Mucosa of gallbladder (tissue), 1 donor: ENCODE measurements at places on chromosomes 6 and 20.

DNA sequence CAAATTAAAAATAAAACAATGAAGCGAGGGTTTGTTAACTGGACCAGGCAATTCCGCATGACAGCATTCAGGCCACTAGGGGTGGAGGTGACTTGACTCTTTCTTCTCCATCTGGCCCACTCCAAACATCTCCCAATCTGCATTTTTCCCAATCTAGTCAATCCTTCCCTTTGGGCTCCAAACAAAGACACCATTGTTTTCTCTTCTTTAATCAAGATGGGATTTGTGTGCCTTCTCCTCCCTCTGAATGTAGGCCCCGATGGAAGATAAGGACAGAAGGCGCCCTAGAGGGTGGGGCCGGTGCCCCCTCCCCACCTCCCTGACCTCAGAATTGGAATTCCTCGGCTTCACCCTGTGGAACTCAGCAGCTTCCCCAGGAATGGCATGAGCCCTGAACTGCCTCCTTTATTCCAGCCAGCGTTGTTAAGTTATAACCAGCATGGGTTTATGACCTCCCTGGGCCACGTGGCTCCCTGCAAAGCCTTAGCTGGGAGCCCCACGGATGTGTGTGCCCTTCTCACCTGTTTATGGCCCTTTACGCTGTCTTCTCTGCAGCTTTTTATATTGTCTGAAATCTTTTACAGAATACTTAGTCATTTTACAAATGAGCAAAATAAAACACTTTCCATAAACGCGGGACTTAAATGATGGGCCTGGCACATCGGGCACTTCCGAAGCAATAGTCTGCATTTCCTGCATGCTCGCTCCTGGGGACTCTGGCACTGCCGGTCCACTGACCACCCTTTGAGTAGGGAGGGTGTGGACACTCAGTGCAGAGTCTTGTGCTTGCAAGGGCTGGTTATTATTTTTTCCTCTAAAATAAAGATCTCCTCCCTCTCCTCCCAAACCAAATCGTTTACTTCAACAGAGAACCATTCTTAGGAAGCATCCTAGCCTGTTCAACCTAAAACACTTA is 24.5 kb downstream of the OVOL2 start:
- no peak for DNase-seq

- DNase-seq = no peak
Observed at GRCh38 chr20:63470410-63470809, 2.0 kb downstream of the KCNQ2 start.

- no peak for DNase-seq
Observed at GRCh38 chr6:45552536-45552935, 174.8 kb upstream of the SUPT3H start.

DNA sequence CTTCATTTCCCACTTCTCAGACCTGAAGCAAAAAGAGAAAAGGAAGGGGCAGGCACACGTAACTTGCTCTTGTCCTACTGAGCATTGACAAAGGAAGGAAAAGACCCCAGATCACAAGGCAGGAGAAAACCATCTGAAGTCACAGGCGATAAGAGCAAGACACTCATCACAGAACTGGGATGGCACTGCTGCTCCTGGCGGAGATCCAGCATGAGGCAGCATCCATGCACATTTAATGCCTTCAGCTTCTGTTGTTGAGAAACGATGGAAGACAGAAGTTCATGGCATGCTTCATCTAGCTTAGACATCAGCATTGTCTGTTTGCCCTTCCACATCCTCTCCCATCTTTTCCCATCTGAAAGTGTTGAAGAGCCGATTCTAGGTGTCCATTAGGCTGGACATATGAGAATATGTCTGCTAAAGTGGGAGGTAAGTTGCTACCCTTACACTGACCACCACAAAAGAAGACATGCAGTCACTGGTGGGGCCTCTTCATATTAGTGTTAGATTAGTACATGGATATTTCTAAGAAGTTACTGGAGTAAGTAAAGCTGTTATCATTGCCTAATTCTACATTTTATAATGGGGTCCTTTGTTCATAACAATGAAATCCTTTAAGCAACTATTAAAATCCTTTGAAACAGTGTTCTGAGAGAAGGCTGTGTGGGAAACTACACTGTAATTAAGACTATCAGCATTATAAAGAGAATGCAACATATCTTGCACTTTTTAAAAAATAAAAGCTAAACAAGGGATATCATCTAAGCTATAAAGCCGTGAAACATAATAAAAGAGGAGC is 618.5 kb downstream of the C6orf118 start:
- DNase-seq = no peak

DNA sequence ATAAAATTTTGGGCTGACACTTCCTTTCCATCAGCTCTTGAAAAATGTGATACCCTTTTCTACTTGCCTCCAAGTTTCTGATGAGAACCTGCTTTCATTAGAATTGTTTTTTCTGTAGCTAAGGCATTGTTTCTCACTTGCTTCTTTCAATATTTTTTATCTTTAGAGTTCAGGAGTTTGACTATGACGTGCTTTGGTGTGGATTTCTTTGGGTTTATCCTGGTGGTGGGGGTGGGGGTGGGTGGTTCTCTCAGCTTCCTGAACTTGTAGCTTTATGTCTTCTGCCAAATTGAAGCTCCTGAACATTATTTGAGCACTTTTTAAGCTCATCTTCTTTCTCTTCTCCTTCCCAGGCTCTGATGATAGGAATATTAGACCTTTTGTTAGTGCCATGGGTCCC is 11.4 kb downstream of the ZNF831 start:
- DNase-seq = no peak

DNA sequence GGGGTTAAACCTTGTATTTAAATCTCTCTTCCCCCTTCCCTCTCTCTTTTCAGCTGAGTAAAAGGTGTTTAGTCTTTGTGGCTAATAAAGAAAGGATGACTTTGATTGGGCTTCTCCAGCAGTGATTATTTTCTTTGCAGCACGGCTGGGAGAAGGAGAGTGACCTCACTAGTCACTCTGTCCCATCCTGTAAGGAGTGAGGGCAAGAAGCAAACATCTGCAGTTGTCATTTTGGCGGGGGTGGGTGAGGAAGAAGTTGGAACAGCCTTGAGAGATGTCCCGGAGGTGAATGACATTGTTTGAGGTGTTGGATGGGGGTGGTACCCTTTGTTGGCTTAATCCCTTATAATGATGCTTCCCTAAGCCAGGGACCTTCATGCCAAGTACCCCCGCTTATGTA is 223.6 kb downstream of the EYA2 start:
- DNase-seq = no peak

- DNase-seq = no peak
Observed at GRCh38 chr20:3908667-3909066, 19.5 kb downstream of the PANK2 start.

- DNase-seq = no peak
Observed at GRCh38 chr6:128067446-128068118, 166.7 kb upstream of the THEMIS start.

- DNase-seq = no peak
Observed at GRCh38 chr6:118502169-118502568, 45.9 kb upstream of the PLN start.

DNA sequence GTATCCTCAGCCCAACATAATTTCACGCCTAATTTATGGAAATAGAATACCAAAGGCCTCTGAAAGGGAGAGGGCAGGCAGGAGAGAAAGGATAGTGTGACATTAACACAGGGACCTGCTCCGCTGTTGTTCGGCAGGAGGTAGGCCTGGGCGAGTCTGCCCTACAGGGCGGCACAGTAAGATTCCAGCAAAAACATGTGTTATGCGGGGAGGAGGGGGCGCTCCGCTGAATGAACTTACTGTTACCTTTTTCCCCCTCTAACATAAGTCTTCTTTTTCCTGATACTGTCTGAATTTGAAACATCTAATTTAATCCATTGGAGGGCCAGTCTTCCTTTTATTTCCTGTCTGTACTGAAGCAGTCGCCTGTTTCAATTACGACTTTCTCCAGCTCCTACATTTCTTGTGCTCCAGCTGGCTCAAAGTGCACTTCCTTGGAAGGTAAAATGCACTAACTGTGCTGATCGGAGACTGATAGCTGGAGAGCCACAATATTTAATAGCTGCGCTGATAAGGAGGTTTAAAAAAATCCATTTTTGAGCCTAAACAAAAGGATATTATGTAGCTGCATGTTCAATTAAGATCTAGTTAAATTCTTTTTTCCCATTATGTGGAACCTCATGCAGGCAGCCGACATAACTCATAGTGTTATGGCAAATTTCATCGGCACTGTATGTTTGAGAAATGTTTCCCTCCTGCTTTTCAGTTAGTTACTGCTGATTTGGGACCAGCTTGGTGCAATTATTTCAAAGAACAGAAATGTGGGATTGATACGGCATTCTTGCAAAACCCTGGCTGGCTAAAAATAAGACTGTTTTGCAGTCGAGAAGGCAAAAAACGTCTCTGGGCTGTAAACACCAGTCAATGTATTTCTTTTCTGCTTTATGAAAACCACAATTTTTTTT is 193.0 kb downstream of the FOXC1 start:
- DNase-seq = no peak

- DNase-seq = no peak
Observed at GRCh38 chr20:4369119-4369797, 352.5 kb upstream of the PRND start.

- no peak for DNase-seq
Observed at GRCh38 chr20:21398109-21399004, 1.0 kb upstream of the NKX2-4 start.

DNA sequence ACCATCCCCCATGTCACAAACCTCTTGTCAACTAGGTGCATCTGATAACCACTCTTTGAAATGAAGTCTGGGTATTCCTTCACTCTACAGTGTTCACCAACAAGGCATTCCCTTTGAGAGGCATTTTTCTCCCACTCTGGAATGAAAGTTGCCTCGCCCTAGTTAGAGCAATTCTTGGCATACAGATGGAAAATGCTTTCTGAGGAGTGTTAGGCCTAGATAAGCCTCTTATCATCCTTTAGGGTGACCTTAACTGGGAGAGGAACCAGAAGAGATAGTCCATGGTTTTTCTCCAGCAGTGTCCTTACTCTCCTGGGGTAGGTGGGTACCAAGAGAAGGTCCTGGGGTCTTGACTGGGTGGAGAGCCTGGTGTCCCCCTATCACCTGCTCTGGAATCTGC is 14.8 kb downstream of the CLIC5 start:
- DNase-seq = no peak

GRCh38 chr6:158634695-158635426 is 9.7 kb downstream of the DYNLT1 start:
- no peak for DNase-seq

DNA sequence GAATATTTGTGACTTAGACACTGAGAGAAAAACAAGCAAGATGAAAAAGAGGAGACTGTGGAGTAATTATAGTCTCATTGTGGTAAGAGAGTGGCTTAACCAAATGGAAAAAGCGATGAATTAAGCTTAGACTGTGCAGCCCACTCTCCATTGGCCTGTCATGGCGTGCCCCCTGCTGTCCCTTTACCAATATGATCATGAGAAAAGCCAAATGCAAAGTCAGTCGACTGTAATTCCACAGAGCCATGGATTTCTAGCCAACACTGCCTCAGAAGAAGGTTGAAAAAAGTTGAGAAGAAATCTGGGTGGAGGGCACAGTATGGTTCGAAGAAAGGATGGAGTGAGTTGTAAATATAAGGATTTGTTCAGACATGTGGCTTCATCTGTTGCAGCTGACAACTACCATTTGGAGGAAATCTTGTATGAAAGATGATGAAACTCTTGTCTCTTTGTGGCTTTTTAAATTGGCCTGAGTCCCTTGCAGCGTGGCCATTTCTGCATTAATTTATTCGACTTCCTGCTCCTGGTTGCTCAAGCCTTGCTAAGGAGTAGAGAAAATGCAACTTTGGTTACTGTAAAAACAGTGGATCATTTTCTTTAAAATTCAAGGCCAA is 251.4 kb downstream of the DOK5 start:
- DNase-seq = no peak

DNA sequence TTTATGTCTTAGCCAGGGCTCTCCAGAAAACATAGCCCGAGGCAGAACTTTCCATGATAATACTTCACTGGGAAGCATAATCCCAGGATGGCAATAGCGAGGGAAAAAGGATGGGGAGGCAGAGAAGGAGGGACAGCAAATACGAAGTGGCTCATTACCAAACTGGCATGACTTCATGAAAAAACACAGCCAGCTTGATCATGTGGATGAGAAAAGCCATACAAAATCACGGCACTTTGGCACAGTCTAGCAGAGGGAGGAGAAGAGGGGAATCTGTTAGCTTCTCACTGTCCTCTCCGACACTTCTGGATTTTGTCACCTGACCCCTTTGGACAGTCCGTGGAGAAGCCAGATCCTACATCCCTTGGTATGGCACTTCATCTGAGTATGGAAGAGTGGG is 212.5 kb upstream of the GRIK2 start:
- DNase-seq = no peak

DNA sequence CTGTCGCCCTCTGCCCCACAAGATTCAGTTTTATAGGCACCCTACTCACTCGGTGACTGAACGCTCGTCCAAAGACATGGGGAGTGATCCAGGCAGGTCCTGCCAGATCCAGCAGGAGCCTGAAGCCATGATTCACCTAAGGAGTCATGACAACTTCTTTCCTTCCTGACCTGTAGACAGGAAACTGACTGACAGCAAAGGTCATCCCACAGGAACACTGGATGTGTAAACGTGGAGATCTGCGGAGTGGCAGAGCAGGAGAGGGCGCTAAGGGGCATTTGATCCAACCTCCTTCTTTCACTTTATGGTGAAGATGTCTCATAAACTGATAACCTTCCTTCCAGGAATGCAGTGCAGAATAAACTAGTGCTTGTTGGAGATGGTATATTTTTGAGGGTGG is 192.2 kb downstream of the GJA10 start:
- no peak for DNase-seq

DNA sequence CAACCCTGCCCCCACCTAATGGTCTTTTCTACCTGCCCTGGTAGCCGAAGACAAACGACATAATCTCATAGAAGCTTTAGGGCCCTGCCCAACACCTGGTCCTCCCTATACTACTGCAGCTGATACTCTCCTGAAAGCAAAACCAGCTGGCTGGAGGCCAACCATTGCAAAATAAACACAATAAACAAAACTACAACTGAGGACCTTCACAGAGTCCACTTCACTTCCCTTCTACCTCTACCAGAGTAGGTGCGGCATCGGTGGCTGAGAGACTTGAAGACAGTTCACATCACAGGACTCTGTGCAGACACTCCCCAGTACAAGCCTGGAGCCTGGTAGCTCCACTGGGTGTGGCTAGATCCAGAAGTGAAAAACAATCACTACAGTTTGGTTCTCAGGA is 476.2 kb downstream of the MMUT start:
- DNase-seq = no peak

DNA sequence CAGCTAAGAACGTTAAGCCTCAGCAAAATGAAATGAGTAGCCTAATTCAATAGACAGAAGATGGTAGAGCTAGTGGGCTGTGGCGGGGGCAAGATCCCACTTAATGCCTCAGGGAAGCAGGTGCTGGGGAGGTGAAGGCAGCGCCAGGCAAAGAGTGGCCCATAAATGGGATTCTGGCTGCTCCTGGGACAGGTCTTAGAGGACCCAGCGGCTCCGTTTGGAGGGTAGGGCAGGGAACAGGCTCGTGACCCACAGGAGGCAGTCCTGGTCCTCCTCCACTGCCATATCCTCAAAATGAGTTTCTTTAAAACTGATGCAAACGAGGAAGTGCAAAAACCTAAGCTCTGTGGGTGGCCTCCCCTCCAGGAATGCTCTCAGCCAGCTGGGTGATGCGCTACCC is 32.7 kb downstream of the SAYSD1 start:
- DNase-seq = no peak

- no peak for DNase-seq
Observed at GRCh38 chr20:51036226-51036625, 13.3 kb upstream of the KCNG1 start.
